Activated T-helper 2 cell treated with anti-CD3 and anti-CD28 coated beads, Interferon-gamma antibody, Interleukin-2, Interleukin-4, amounts not matched to agents 10 μg/mL and 5 μg/mL and 100 μg/mL, durations not matched to agents 14 hours and 24 hours and 36 hours (primary cell): ENCODE measurements at places on chromosomes 5 and 9. TPM values are rescaled to one million over a fixed set of nuclear protein-coding genes. Genes with fewer than 3 reads are reported as not detected.
A peak's percentile ranks its signal among the peaks of the same experiment; 100 is the strongest.

- peaks cover 24% of the 10 kb centered on the region for H3K27me3 ChIP-seq
- H3K36me3 ChIP-seq, result no peaks in the 10 kb centered on the region
- no peak within 1 kb of the TSS for H3K27ac ChIP-seq
- no peak for DNase-seq
- H3K4me3 ChIP-seq, result no peak within 1 kb of the TSS
- no peaks in the 10 kb centered on the region for H3K4me1 ChIP-seq
Observed at GRCh38 chr9:72952914-72953313, at the start of gene ALDH1A1. Gene ALDH1A1 (minus strand): TSS chr9:72953053. CDS start chr9:72953000, 53 bp downstream.

DNA sequence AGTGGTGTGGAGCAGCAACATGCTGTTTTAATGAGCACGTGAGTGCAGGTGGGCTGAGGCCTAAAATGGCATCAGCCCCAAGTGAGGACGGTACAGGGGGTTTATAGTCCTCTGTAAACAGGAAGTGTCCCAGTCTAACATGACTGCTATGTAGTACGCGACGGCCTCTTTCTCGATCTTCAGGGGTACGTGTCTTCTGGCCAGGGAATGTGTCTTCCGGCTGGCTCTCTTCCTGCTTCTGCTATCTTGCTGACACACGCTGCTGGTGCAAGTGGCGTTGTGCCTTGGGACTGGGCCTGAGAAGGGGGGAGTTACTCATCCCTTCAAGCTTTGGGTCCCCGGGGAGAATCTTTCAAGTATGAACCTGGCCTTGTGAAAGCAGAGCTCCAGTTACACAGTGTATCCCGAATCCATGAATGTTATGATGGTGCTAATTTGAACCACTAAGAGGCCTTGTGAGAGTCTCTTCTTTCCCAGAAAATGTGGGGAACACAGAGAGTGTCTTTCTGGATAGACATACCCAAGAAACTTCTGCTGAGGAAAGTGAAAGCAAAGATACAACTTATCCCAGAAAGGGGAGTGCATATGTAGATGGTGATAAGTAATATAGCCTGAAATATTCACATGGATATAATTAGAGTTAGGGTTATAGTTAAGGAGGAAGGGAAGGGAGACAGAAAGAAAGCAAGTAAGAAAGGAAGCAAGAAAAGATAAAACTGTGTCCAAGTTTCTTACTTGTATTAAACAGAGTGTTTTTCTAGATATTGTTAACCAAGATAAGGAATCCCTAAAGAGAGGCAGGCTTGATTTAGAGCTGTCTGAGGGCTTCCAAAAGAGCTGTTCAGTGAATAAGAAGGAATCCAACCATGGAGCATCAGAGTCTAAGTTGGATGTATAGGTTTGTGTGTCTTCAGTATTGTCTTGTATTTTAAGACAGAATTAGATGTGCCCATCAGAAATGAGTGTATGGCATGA is 35.5 kb upstream of the ANXA2R start:
- peak overlapping the region; percentile 56 for H3K27ac ChIP-seq
- H3K4me3 ChIP-seq, result no peak overlapping the region
- peaks cover 41% of the 10 kb centered on the region for H3K36me3 ChIP-seq
- peaks cover 22% of the 10 kb centered on the region for H3K4me1 ChIP-seq

GRCh38 chr5:151153300-151153699 is 4.3 kb downstream of the ANXA6 start:
- peak overlapping the region; percentile 94 for H3K27ac ChIP-seq
- H3K4me3 ChIP-seq, result peak overlapping the region; percentile 61
- no peaks in the 10 kb centered on the region for H3K27me3 ChIP-seq
- DNase-seq, result no peak
- H3K4me1 ChIP-seq, result peaks cover 75% of the 10 kb centered on the region

- H3K27ac ChIP-seq, result no peak overlapping the region
- DNase-seq, result no peak
- H3K36me3 ChIP-seq, result no peaks in the 10 kb centered on the region
- H3K27me3 ChIP-seq, result peaks cover 2% of the 10 kb centered on the region
Observed at GRCh38 chr5:61735995-61736394, 403.9 kb downstream of the ZSWIM6 start.

DNA sequence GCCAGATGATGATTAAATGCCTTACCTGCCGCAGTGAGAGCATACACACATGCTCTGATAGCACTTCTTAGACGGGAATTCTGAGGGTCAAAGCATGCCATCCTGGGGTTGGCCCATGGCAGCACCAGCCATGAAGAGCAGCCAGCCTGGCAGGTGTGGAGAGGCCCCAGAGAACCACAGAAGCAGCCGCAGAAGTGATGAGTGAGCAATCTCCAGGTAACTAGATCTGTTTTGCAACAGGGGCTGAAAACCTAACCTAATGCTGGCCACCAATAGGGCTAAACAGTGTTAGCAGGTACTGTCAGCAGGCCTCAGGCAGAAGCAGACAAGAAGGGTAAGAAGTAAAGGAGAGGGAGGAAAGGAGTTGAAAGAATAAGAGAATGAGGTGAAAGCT is 33.5 kb upstream of the HOMER1 start:
- H3K27me3 ChIP-seq, result peaks cover 3% of the 10 kb centered on the region
- no peak overlapping the region for H3K27ac ChIP-seq
- DNase-seq, result no peak
- no peaks in the 10 kb centered on the region for H3K4me1 ChIP-seq
- no peaks in the 10 kb centered on the region for H3K36me3 ChIP-seq
- no peak overlapping the region for H3K4me3 ChIP-seq

DNA sequence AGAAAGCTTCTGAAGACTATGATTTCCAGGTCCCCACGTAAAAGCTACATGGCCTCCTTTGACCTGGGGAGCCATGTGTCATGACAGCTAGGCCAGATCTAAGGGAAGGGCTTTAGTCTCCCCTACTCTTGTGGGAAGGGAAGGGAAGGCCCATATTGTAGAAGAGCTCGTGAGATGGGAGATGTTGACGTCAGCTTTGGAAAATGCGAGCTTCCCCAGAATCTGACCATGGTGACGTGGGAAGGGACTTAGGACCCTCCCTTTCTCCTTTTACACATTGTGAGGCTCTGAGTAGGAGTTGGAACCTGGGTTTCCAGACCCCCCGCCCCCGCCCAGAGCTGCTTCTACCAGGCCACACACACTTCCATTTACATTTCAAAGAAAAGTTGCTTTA is 165.5 kb downstream of the SYK start:
- peaks cover 31% of the 10 kb centered on the region for H3K36me3 ChIP-seq
- H3K4me1 ChIP-seq, result peaks cover 60% of the 10 kb centered on the region
- peak overlapping the region; percentile 93 for H3K27ac ChIP-seq
- DNase-seq, result no peak
- H3K4me3 ChIP-seq, result no peak overlapping the region

DNA sequence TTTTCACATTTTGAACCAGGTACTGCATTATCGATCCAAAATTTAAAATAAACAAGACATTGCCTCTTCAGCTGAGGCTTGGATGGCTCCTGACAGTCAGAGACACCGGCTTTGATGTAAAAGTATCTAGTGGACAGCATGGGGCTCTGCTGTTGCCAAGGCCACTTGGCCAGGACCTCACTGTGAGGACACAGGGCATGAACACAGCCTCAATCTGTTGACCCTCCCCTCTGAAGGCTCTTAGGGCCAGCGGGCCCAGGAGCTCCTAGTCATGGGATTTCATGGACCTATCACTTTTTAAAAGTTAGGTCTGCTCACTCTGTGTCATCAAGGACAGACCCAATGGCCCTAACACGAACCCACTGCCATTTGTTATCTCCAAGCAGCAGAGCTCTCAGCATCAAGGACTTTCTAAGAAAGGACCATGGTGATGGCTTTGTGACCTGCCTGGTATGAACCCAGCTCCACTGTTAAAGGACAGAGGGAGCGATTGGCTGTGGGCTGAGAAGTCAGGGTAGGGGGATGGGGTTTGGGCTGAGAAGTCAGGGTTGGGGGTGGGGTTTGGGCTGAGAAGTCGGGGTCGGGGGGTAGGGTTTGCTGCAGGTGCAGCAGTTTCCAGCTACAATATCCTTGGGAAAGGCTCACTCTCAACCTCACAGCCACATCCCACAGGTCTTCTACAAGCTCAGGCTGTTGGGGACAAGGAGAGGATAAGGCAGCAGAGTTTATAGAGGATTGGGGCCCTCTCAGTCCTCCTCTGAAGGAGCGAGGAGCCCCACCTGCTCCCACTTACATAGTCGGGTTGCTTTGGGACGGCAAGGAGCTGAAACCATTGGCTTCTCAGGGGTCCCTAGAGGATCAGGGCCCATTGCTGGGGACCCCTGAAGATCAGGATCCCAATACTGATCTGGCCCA is 146.8 kb downstream of the BARX1 start:
- no peak for DNase-seq
- no peak overlapping the region for H3K27ac ChIP-seq
- no peaks in the 10 kb centered on the region for H3K27me3 ChIP-seq
- no peak overlapping the region for H3K4me3 ChIP-seq

DNA sequence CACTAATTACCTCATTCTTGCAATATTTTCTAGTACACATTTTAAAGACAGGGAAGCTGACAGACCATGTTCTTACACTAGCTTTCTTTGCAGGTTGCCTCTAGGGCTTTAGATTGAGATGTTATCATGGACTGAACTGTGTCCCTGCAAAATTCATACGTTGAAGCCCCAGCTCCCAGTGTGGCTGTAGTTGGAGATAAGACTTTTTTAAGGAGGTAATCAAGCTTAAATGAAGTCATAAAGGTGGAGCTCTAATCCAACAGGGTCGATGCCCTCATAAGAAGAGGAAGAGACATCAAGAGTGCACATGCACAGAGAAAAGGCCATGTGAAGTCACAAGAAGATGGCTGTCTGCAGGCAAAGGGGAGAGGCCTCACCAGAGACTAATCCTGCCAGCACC is 471.2 kb upstream of the ACTBL2 start:
- DNase-seq, result no peak
- no peaks in the 10 kb centered on the region for H3K4me1 ChIP-seq
- H3K27me3 ChIP-seq, result no peaks in the 10 kb centered on the region
- H3K36me3 ChIP-seq, result no peaks in the 10 kb centered on the region

GRCh38 chr5:59037453-59037852 is 454.6 kb downstream of the RAB3C start:
- peak overlapping the region; percentile 95 for H3K27ac ChIP-seq
- H3K36me3 ChIP-seq, result peaks cover 54% of the 10 kb centered on the region
- DNase-seq, result no peak
- no peaks in the 10 kb centered on the region for H3K27me3 ChIP-seq

GRCh38 chr5:130708754-130709153 is 456.3 kb downstream of the HINT1 start:
- no peaks in the 10 kb centered on the region for H3K4me1 ChIP-seq
- no peak overlapping the region for H3K27ac ChIP-seq
- H3K27me3 ChIP-seq, result no peaks in the 10 kb centered on the region

DNA sequence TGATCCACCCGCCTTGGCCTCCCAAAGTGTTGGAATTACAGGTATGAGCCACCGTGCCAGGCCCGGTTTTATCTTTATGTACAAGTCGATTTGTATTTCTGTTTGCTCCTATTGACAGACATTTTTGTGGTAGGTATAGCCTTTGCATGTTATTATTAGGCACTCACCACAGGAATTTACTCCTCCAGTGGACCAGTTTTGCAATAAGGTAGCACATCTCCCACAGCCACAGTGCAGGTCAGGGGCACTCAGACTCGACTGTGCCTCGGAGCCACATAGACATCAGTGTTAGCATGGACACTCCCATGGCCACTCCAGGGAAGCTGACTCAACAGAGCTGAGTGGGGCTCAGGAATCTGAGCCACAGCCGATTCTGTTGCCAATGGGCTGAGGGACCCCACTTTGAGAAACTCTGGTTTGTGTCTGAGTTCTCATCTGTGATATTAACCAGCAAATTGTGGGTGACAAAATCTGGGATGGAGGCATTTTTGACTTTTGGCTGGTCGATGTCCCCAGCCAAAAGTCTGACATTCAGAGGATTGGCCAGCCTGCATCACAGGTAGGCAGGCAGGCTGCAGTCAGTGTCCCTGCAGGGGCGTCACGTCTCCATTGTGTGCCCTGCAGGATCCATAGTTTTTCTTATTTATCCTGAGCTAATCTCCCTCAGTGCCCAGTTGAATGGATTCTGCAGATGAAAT is 15.0 kb upstream of the SHB start:
- no peaks in the 10 kb centered on the region for H3K36me3 ChIP-seq
- no peak overlapping the region for H3K4me3 ChIP-seq
- H3K27me3 ChIP-seq, result peaks cover 19% of the 10 kb centered on the region
- H3K27ac ChIP-seq, result no peak overlapping the region
- no peak for DNase-seq

The OR1J1 gene
- total RNA-seq, result not detected in 2 replicates

The SEMA4D gene
- total RNA-seq, result 317 and 330 TPM in 2 replicates
